ENCODE measurements at places on chromosomes 6 and 20.
A peak's percentile ranks its signal among the peaks of the same experiment; 100 is the strongest.

- no peak for DNase-seq
Measured at GRCh38 chr6:37077905-37078296, 72.4 kb downstream of the FGD2 start.

DNA sequence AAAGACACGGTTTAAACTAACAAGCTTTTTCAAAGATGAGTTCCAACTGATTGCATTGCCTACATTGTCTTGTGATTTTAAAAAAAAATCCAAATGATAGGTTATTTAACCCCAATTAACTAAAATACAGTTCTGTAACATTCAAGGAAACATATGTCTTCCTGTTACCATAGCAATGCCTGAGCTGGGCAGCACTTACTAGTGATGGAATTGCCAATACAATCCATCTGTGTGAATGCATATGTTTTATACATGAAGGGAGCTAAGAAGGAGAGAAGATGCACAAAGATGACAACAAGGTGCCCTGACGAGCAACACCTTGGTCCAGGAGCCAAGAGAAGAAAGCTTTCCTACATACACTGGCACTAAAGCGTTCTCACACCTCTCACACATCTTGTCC, 68.7 kb downstream of the POPDC3 start:
- no peak for DNase-seq

DNA sequence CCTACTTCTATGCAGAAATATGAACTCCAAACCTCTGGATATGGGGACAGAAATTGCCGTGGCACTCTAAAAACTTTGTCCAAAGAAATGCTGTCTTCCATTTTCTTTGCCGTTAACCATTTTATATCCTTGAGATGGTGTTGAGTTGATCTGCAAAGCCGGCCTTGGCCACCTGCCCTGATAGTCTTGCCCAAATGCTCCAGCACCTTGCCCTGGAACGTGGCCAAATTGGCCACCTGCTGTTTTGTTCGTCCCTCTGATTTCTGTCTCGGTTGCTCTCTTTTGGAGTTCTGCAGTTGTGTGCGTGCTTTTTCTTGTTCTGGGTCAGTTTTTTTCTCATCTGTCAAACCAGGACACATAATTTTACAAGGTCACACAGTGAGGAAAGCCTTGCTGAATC, 239.7 kb upstream of the GMDS start:
- no peak for DNase-seq

- no peak for DNase-seq
Measured at GRCh38 chr6:54903884-54904283, 57.3 kb downstream of the FAM83B start.

- no peak for DNase-seq
Measured at GRCh38 chr6:135851442-135852271, at the start of gene PDE7B. Gene PDE7B, plus strand, starts transcription at chr6:135851701.

DNA sequence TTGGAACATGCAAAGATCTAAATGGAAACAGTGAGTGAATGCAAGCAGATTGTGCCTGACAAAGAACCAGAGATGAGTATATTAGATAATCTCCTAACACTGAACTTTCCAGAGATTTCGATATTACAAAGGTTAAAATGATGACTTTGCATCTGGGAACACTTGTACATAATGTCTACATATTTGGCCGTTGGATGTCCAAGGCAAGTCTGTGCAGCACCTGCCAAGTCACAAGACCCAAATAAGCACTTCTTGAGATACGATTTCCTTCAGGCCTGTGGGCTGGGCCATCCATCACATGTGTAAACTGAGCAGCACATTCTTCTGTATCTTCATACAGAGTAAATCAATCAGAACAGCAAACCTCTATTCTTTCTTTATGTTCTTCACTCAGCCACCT, 32.5 kb upstream of the SMLR1 start:
- DNase-seq, result no peak

- DNase-seq, result no peak
Measured at GRCh38 chr6:74073429-74073828, 377.4 kb downstream of the CD109 start.

DNA sequence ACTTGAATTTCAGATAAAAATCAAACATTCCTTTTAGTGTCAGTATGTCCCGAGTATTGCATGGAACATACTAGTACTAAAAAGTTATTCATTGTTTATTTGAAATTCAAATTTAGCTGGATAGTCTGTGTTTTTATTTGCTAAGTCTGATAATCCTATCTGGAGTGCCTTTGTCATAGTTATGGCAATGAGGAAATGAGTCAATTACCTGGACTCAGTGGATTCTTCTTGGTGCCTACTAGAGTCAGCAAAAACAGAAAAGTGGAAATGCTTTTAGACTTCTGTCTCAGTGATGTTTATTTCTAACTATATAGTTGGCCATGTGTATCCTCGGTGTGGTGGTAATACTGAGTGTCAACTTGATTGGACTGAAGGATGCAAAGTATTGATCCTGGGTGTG, 121.3 kb upstream of the EEF1E1 start:
- DNase-seq, result no peak

- no peak for DNase-seq
Measured at GRCh38 chr20:59138114-59138748, 25.4 kb upstream of the ZNF831 start.

DNA sequence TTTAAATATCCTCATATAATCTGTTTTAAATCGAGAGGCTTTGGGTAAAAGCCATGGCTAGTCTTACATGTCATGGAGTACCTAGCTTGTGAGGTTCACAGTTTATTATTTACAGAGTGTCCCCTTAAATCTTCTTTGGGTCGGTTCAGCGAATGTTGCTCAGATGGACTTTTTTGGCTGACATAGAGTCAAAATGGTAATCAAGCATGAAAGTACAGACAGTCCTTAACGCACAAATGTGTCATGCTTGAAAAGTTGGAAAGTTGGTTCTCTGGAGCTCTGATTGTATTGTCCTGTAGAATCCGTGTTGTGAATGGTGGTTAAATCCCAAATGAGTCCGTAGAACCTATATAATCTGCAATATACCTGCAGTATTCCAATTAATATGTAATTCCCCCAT, 22.0 kb downstream of the PTPN1 start:
- DNase-seq, result no peak

DNA sequence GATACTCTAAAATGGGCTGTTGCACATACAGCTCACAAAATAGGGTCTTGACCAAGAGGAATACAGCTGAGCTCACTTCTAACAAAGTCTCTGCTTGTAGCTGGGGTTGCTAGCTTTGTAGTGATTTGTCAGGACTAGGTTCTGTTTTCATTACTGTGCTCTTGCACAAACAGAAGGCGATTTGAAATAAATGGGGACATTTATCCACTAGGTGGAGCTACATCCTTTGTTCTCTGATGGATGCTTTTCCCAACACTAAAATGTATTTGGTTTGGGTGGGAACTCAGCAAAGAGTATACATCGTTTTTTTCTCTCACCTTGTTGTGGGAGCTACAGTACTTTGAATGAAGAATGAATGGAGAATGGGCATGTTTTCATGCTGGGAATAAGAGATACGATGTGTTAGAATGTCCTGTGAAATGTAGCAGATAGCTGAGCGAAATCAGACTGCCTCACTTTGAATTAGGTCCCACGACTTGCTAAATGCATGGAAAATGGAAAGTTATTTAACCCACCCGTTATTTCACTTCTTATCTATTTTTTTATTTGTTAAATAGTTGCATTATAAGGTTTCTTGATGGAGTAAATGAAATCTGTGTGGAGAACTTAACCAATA, 494.7 kb upstream of the MAP3K7 start:
- DNase-seq, result peak; percentile 30

GRCh38 chr6:126054802-126055201, 68.5 kb downstream of the TRMT11 start:
- no peak for DNase-seq

GRCh38 chr6:11535801-11536230, 1.7 kb upstream of the TMEM170B start:
- no peak for DNase-seq

DNA sequence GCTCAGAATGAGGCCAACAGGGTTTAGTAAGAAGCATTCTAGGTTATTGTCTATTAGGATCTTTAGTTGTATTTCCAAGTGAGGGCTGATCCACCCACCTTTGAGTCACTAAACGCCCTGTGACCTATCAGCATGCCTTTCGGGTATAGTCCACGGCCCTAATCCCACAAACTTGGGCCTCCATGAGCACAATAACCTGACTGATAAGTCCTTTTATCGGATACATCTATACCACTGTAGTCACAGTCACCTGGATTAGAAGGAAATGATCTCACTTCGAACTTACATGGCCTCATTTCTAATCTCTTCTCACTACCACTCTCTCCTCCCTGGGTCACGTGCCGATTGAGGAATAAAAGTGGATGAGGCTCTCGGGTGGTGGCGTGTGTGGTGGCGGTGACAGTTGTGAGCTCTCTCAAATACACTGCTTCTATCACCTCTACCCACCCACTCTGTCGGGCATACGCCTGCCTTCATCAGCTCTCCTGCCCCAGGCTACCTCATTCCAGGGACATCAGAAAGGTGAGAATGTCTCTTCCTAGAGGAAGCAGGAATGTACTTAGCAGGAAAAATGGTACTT, 65.2 kb downstream of the TRAM2 start:
- DNase-seq, result no peak

- no peak for DNase-seq
Measured at GRCh38 chr6:123990376-123990775, 186.7 kb downstream of the NKAIN2 start.

DNA sequence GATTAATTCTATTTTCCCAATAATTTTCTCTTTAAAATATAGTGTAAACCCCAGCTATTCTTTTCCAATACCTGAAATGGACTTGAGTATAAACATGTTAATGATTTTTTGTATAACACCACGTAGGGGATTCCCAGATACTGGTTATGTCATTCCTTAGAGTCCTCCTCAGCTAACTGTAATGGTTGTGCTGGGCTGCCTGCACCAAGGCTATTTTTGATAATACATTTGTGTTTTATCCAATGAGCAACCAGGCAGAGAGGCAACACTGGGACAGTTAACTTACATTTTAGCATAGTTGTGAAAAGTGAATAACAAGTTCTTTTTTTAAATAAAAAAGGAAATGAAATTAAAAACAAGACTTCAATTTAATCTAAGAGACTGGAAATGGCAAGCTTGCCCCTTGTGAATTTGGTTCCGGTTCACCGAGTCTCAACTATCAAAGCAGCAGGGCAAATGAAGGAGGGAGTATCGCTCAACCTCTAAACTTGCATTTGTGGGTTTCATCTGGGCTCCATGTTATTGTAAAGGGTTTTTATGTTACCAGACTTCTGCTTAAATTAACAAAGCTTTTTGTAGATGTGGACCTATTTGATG, 18.8 kb upstream of the BACH2 start:
- DNase-seq, result no peak

DNA sequence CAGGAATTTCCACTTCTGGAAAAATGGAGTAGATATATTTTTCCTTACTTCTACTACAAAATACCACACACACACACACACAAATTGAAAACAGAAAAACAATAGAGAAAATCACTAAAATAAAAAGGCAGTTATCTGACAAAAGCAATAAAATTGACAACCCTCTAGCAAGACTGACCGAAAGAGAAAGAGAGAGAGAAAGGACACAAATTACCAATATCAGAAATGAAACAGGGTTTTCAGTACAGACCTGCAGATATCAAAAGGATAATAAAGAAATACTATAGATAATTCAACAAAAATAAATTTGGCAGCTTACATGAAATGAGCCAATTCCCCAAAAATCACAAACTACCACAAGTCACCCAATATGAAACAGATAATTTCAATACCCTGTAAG, 104.7 kb downstream of the OPRM1 start:
- DNase-seq, result no peak

DNA sequence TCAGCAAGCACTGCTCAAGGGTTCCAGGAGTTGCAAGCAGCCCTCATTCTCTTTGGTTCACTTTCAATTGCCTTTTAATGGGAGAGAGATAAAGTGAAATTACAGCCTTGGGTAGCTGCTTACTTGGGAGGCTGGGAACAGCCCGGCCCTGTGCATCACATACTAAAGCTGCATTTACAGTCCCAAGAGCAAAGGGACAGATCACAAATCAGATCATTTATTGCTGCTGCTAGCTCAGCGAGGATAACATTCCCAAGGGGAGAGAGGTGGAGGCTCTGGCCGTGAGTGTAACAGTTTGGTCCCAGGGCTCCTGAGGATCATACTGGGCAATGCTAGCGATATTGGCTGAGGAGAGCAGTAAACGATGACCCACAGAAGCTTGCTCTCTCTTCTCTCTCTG, 133.1 kb downstream of the CDH26 start:
- no peak for DNase-seq

DNA sequence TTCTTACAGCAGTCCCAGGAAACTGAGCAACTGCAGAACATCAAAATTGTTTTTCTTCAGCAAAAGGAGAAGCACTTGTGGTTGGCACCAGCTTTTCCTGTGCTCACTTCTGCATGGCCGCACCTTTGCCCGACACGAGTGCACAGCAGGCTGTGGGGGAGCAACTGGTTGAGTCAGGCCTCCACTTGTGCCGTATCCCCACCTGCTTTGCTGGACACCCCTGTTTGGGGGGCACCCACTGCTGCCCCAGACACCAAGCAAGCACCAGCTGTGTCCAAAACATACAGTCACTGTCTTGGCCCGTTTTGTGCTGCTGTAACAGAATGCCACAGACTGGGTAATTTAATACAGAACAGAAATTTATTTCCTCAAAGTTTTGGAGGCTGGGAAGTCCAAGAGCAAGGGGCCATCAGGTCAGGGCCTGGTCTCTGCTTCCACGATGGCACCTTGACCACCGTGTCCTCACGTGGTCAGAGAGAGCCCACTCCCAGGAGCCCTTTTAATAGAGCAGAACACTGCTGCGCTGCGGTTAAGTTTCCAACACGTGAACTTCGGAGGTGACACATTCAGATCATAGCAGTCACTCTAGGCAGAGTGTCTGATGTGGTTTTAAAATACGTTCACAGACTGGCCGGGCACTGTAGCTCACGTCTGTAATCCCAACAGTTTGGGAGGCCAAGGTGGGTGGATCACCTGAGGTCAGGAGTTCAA, 8.7 kb upstream of the GMEB2 start:
- DNase-seq, result no peak

- DNase-seq, result peak; percentile 64
Measured at GRCh38 chr20:40689100-40689942, at the start of gene MAFB. Gene MAFB, minus strand, starts transcription at chr20:40689236. Its CDS starts 386 bp downstream, at chr20:40688850.

GRCh38 chr20:57838670-57839151, 128.9 kb upstream of the PMEPA1 start:
- DNase-seq, result no peak

Data from COR-L47 (cell line).